ENCODE measurements at places on chromosomes 4 and X.

DNA sequence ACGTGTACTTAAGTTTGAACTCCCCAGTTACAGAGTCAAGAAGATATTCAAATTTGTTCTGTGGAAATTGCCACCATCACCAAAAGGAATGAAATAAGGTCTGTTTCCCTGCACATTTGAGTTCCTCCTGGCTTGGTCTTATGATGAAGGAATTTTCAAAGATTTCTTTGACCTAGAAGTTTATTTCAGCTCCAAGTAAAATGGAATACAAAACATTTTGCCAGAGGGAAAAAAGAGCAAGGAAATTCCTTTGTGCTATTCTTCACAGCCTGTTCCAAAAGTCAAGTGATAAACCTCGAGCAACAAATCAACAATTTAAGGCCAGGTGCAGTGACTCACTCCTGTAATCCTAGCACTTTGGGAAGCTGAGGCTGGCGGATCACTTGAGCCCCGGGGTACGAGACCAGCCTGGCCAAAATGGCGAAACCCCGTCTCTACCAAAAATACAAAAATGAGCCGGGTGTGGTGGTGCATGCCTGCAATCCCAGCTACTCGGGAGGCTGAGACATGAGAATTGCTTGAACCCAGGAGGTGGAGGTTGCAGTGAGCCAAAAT, 3.4 kb downstream of the NKRF start:
- no peak for DNase-seq

- no peak for DNase-seq
Measured at GRCh38 chr4:152334931-152335330, 201.0 kb downstream of the FBXW7 start.

- no peak for DNase-seq
Measured at GRCh38 chr4:18880871-18881270, 859.3 kb upstream of the LCORL start.

GRCh38 chr4:142452161-142452855, 393.8 kb downstream of the INPP4B start:
- DNase-seq: no peak

DNA sequence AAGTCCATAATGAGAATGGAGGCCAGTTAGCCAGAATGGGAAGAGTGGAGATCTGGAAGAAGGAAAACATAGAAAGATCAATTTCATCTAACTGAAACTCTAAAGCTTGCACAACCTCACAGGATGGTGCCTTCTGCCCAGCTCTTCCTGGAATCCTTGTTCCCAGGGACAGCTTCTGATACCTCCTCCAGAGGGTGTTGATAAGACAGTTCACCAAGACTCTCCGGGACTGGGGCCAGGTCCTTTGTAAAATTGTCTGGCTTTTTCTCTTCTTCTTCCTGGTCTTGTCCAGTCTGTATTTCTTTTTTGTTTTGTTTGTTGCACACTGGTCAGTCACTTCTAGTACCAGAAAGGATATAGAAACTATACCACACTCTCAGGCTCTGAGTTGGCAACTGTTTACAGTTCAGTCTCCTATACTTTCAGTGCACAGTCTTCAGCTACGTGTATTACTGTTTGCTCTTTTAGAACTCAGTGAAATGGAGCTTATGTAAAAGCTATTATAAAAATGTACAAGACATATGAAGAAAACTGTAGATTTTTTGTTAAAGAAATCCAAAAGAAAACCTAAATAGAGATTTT, 142.8 kb upstream of the RPL34 start:
- no peak for DNase-seq

- no peak for DNase-seq
Measured at GRCh38 chrX:95071621-95072020, 1397.6 kb downstream of the FAM133A start.

- no peak for DNase-seq
Measured at GRCh38 chr4:112312610-112313239, 15.6 kb downstream of the ALPK1 start.
